ENCODE measurements at places on chromosomes 13 and 19.

DNA sequence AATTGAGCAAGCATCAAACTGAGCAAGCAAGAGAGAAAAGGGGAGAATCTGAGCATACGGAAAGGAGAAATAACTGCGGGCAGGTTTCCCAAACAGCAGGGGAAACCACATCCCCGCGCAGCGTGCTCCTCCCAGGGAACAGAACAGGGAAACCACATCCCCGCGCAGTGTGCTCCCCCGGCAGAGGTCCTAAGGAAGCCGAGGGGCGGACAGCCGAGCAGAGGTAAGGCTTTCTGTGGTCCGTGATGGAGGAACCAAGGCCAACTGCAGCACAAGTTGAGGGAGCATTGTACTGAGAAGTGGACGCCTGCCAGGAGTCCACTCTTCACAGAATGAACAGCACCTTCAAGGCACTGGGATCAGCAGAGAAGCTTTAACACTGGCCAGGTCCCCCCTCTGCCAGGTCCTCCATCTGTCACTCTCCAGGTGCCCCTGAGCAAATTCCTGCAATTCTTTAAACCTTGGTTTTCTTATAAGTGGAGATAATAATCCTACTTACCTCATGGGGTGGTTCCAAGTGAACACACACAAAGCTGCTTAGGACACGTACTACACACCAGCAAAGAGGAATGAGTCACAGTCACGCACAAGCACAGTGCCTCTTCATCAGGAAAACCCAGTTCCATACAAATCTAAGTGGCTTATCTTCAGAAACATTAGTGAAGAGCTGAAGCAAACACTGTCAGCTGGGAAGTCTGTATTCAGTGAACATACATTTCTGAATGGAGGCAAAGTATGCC is 23.0 kb upstream of the LAMP1 start:
- peak; percentile 54 for DNase-seq

DNA sequence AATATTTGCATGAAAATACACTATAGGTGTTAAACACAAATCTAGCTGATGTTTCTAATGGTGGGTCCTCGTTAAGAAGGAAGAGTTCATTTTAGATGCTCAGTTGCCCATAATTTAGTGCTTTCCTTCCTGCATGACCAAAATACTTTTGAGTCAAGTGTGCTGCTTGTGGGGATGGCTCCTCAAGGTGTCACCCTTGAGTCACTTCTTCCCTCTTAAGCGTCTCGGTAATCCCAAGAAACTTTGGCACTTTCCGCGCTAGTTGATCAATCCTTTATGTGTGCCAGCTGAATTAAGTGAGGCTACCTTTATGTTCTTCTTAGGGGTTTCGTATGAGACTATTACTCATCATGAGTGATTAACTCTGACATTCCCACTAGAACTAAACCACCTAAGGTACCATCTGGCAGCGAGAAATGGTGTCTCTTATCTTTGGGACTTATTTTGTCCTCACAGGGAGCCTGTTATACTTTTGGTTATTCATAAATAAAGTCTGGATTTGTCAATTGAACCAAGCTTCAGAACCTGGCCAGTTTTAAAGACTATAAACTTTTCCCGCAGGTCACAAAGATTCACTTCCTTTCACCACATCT is 106.8 kb downstream of the NHLRC3 start:
- peak; percentile 53 for DNase-seq

GRCh38 chr13:48138270-48138669 is 43.4 kb upstream of the MED4 start:
- no peak for DNase-seq

GRCh38 chr13:28355822-28356371 is 139.0 kb downstream of the FLT1 start:
- DNase-seq: no peak

- no peak for DNase-seq
Measured at GRCh38 chr19:31979362-31979761, 366.0 kb upstream of the ZNF507 start.

DNA sequence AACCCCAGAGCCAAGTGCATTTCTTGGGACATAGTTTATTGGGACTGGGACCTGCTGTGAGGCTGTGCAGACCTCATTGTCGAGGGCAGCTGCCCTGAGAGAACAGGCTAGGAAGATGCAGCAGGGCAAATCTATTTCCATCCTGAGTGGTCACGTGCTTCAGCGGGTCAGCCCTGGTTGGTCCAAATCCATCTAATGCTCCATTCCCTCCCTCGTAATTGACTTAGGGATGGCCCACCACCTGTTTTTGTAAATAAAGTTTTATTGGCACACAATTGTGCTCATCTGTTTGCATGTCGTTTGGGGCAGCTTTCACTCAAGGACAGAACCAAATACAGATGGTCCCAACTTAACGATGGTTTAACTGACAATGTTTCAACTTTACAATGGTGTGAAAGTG is 75.5 kb upstream of the ADGRE5 start:
- no peak for DNase-seq

DNA sequence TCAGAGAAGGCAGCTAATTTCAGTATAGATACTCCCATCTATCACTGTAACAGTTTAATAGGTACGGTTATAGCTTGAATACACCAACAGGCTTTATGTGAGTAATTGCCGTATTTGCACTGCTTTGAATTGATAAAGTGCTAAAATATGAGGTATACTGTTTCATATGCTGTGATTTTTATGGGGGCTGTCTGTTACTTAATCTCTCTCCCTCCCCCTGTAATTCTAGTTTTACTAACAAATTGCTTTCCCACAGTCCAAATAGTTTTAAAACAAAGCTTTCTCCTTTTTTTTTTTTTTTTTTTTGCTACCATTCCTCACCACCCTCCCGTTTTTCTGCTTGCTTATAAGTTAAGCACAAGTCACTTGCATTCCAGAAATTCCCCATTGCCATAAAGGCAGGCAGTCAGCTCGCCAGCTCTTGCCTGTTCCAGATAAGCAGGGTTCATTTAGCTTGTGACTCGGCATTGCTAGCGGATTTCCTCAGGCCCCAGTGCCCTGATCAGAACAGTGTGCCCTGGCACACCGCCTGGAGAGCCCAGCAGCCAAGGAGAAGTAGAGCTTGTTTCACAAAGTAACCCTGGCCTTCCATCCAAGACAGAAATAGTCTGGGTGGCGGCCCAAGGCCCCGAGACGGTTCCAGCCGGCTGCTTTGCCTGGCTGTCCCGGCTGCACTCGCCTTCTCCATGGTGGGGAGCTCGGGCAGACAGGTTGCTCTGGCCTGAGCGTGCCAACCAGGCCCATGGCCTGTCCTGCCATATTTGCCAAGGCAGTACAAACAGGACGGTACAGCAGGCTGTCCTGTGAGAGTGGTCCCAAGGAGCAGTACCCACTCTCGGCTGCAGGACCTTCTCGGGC is 43.5 kb upstream of the NPAS1 start:
- DNase-seq: peak; percentile 94

DNA sequence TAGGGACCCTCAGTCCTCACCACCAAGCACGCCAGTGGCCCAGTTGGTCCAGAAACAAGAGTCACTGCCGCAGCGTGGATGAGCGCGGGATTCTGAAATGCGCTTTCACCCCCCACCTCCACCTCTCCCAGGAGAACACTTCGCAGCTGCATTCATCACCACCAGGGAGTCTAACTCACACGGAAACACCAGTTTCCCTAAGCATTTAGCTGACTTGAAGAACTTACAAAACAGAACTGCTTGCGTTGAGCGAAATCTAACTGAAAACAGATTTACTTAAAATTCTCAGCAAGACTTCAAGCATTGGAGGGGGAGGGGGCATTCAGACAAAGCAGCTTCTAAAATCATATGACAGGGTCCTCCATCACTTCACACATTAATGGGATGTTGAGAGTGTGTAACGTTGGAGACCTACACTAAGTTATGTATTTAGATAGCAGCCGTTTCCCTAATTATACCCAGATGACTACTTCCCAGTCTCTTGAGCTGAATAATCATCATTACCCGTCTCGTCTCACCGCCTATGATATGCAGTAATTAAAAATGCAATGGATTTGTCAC is 258.2 kb upstream of the IRS2 start:
- no peak for DNase-seq

GRCh38 chr13:74132776-74133656 is 1.2 kb downstream of the KLF12 start:
- DNase-seq: peak; percentile 53

GRCh38 chr19:4389511-4390016 is 10.8 kb downstream of the SH3GL1 start:
- no peak for DNase-seq

GRCh38 chr13:40231311-40231710 is 435.1 kb downstream of the FOXO1 start:
- no peak for DNase-seq

- DNase-seq: no peak
Measured at GRCh38 chr19:43872547-43873336, 45.6 kb downstream of the ZNF283 start.

- no peak for DNase-seq
Measured at GRCh38 chr19:576768-577438, 4.5 kb downstream of the BSG start.

- DNase-seq: peak; percentile 10
Measured at GRCh38 chr13:36430247-36431203, 1.8 kb upstream of the CCNA1 start.

- DNase-seq: peak; percentile 80
Measured at GRCh38 chr19:3304871-3305423, 61.4 kb upstream of the NFIC start.

DNA sequence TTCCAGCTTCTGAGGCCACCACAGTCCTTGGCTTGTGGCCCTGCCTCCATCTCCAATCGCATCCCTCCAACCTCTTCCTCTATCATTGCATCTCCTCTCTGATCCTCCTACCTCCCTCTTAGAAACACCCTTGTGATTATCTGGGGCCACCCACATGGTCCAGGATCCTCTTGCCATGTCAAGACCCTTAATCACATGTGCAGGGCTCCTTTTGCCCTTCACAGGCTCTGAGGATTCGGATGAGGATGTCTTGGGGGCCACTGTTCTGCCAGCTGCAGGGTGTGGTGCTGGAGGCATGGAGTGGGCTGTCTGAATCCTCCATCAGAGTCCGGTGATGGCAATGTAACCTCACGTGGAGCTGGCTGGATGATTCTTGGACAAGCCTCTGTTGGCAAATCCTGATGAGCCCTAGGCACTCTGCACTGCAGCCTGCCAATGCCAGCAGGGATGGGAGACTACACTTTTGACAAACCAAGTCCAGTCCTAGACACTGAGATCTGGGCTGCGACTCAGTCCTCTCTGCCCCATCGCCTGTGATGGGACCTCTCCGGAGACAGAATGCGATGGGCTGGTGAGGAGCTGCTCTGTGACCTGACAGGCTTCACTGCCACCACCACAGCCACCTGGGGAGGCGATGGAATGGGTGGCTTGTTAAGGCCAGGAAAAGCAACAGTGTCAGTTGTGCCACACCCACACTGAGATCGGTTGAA is 61.2 kb downstream of the CCDC70 start:
- DNase-seq: no peak

DNA sequence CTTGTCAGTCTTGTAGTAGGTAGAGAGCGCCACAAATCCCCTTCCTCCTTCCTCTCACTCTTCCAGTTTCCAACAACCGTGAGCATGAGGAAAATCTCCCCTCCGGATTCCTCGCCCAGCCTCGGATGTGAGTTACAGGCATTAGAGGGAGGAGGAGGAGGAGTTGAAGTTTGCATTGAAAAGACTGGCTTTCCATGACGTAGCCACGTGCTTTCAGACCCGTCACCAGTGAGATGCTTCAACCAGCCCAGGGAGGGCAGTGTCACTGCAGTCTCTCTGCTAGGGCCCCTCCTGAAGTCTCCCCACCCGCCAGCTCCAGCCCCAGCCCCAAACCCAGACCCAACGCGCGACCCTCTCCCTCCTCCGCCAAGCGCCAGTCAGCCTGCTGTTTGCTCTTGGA is 442 bp upstream of the FGF14 start:
- DNase-seq: peak; percentile 97

GRCh38 chr13:24983094-24983493 is 112.8 kb upstream of the PABPC3 start:
- no peak for DNase-seq

DNA sequence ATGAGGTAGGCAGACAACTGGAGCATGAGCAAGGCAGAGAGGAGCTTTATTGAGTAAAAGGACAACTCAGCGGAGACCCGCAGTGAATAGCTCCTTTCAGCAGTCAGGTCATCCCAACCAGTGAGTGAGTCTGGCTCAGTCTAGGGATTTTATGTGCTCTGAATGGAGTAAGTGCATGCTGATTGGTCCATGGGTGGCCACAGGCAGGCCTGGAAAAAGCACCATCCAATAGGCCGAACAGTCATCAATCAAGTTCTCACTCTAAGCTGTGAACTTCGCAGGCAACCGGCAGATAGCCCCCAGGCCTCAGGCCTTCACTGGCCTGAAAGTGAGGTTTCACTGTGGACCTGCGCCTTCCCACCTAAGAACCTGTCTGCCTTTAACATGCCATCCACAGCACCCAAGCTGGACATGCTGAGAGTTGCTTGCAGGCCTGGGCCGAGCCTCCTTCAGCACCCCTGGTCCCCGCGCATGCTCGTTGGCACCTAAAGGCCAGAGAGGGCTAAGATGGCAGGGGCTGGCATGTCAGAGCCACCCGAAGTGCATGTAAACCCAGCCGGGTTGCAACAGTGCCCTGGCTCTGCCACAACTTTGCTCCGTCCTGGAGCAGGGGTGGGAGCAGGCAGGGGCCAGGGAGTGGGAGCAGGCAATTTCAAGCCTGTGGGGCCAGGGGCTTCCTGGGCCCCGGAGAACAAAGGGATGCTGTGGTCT is 698.7 kb downstream of the SLITRK1 start:
- no peak for DNase-seq

GRCh38 chr19:13366529-13367143 is 139.6 kb downstream of the CACNA1A start:
- peak; percentile 53 for DNase-seq

DNA sequence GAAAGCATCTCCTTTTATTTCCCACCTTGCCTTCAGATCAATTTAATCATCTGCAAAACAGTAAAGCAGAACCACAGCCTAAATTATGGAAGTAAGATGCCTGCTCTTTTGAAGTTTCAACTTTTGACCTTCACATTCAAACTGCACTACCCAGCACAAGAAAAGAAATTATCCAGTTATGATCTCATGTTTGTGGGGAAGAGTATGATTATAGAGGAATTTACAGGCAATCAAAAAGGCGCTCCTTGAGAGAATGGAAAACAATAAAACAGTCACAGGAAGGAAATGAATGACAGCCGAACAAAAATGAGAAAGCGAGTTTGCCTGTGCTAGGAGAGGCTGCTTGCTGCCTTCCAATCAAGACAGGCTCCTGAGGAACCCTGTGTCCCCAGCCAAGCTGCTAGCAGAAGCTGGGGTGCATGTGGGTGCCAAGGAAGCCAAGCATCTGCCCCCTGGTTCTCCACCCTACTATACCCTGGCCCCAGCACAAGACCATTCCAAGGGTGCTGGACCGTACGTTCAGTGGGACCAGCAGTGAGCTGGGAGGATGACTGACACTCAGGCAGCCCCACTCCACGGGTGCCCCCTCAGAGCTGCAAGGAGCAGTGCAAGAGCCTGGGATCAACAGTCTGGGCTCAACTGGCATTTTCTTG is 47.8 kb downstream of the PEPD start:
- peak; percentile 37 for DNase-seq

GRCh38 chr19:51144482-51145045 is 2.5 kb downstream of the SIGLEC7 start:
- no peak for DNase-seq

- DNase-seq: no peak
Measured at GRCh38 chr13:104784891-104785290, 1718.7 kb upstream of the SLC10A2 start.

Measured in G401 (cell line).